Stimulated activated CD8-positive, alpha-beta memory T cell treated with anti-CD3 and anti-CD28 coated beads, Interleukin-12 subunit alpha, Interleukin-12 subunit beta, amount 100 ng/mL, for 4 hours (primary cell): ENCODE measurements at places on chromosomes 5 and 9.

GRCh38 chr9:133320421-133320881 is 15.5 kb downstream of the SURF6 start:
- DNase-seq, result no peak

DNA sequence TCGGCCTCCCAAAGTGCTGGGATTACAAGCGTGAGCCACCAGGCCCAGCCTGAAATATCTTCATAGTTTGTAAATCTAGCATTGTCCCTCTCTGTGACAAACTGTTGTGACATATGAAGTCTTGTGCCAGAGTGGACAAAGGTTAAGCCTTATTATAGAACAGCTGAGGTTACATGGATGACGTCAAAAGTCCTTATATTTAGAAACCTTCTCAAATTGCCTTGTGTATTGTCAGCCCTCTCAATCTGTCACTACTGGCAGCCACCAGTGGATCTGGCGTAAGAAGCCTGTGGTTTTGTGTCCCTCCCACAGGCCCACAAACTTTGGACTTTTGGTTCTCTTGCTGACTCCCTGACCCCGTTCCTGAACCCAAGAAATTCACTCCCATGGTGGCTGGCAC is 79.4 kb upstream of the CCDC112 start:
- DNase-seq, result no peak

- no peak for DNase-seq
Measured at GRCh38 chr5:35694481-35694880, 76.8 kb downstream of the SPEF2 start.

DNA sequence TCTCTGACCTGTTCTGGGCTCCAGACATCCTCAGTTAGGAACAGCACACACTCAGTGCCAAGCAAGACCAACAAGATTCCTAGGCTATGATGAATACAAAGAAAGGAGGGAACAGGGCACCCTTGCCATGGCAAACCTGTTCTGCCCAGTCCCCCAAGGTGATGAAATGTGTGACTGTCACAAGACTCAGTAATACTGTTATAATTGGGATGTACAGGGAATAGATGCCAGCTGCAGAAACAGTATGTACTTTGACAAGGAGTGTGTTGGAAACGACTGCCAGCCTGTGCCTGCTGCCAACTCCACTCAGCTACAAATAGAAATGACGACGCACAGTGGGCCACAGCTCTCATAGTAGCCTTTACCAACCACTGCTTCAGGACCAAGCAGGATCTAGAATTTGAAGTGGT is 453.0 kb downstream of the EFNA5 start:
- DNase-seq, result no peak

DNA sequence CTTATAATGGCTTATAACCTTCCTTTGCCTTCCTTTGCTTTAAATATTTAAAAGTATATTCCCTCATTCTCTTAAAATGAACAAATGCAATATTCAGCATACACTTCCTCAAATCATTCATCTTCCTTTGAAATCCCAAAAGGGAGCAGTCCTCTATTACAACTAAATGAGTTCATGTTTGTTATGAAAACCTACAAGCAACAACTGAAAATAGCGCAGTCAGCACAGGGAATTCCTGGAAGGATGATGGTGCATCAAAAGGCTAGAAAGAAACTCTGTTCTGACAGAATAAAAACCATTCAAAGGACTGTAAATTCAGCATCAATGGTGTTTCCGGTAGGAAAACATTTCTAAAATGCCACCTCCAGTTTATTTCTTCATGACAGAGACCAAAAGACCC is 3.3 kb downstream of the NR6A1 start:
- no peak for DNase-seq

- no peak for DNase-seq
Measured at GRCh38 chr5:73305386-73305785, 132.4 kb downstream of the TMEM174 start.

GRCh38 chr9:78218890-78219289 is 17.0 kb upstream of the CEP78 start:
- no peak for DNase-seq

- DNase-seq, result no peak
Measured at GRCh38 chr9:81472701-81473100, 216.6 kb downstream of the TLE1 start.

DNA sequence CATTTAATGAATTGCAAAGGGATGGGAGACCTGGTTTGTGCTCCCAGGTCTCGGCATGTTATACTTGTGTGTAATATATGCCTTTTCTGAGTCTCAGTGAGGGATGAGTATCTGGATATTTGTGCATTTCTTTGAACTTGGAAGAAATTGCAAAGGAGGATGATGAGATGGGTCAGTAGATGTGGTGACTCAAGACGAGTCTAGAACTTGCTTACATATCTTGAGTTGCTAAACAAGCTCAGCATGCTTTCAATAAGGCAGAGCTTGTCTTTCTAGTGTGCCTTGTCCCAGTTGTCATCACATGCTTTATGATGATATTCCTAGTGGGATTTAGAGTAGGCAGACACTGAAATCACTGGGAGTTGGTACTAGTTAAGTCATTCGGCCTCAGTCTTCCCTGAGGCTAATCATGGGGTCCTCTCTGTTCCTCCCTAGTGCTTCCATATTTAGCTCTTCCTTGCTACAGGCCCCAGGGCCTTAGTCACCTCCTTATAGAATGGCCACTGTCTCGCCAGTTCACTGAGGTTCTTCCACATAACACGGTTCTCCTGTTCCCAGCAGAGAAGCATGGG is 222.3 kb downstream of the ARRDC3 start:
- DNase-seq, result no peak

- DNase-seq, result peak; percentile 27
Measured at GRCh38 chr9:95724253-95724991, 151.1 kb upstream of the ERCC6L2 start.

- DNase-seq, result no peak
Measured at GRCh38 chr5:139869042-139869790, 73.6 kb downstream of the PSD2 start.

GRCh38 chr9:68507130-68507805 is 33.4 kb downstream of the TMEM252 start:
- DNase-seq, result no peak

- DNase-seq, result no peak
Measured at GRCh38 chr5:151424892-151425523, 22.4 kb upstream of the SLC36A1 start.

GRCh38 chr5:35205606-35206005 is 24.7 kb downstream of the PRLR start:
- DNase-seq, result no peak

DNA sequence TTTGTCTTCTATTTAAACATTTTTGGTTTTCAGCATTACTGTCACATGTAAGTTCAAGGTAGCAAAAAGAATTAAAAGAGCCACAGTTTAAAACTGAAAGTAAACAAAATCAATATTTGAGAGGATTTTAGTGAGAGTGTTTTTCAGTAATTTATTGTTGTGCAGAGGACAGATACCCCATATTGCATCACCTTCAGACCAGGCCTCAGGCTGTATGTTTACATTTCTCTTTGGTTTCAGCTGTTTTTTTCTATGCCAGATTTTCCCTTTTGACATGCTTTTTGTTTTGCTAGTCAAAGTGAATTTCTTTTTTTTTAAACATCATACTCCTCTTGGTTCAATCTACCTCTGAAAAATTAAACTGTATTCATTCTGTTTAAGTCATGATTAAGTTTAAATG is 47.2 kb downstream of the MAST4 start:
- no peak for DNase-seq
